Activated T-cell treated with anti-CD3 and anti-CD28 coated beads for 48 hours (primary cell): ENCODE measurements at places on chromosomes 5 and 9.

DNA sequence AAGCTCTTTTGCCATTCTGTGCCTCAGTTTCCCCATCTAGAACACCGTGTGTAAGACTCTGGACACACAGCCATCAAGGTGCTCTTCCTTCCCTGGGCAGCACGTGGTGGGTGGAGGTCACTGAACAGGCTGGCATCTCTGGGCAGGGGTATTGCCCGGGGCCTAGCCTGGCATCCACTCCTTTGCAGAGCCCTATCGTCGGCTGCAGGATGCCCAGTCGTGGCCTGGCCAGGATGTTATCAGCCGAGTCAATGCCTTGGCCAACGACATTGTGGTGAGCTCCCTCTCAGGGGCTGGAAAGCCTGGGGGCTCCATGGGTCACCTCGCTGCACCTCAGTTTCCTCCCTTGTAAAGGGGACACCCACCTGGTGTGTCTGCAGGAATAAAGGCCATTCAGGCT lies 4.0 kb downstream of the ADGRD2 start:
- no peak for DNase-seq

DNA sequence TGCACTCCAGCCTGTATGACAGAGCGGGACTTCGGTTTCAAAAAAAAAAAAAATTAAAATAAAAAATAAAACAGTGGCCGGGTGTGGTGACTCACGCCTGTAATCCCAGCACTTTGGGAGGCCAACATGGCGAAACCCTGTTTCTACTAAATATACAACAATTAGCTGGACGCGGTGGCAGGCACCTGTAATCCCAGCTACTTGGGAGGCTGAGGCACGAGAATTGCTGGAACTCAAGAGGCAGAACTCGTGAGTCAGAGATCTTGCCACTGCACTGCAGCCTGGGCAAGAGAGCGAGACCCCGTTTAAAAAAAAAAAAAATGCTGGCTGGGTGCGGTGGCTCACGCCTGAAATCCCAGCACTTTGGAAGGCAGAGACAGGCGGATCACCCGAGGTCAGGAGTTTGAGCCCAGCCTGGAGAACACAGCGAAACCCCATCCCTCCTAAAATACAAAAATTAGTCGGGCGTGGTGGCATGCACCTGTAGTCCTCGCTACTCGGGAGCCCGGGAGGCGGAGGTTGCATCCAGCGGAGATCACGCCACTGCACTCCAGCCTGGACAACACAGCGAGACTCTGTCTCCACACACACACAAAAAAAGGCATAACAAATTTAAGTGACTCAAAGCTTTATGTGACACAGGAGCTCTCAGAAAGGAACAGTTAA lies 1.5 kb upstream of the NPM1 start:
- no peak for DNase-seq

- DNase-seq, result peak; percentile 4
Observed at GRCh38 chr9:122463828-122464632, 13.7 kb downstream of the OR1J1 start.

DNA sequence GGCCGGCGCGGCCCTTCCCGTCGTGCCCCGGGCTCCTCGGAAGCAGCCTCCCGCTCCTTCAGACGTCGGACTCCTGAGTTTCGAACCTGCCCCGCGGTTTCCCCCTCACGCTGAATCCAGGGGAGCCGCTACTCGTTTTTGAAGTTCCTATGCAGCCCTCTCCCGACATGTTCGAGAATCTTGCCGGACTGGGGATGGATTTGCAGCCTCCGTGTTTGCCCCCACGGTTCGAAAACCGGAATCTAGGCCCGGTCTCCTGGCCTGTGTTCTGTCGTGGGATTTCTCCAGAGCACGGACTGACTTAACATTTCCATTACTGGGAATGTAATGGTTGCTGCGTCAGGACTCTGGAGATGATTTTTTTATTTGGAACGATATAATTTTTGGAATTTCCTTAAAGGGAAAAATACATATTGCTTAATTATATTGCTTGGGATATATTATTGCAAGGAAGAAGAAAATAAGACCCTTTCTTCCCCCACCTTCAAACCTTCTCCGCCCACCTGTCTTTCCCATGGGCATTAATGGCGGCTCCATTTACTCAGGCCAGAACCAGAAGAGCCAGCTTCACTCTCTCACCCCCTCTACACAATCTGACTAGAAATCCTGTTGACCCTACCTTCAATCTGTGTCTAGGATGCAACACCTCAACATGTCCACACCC lies 8.5 kb upstream of the MGAT1 start:
- DNase-seq, result peak; percentile 59

DNA sequence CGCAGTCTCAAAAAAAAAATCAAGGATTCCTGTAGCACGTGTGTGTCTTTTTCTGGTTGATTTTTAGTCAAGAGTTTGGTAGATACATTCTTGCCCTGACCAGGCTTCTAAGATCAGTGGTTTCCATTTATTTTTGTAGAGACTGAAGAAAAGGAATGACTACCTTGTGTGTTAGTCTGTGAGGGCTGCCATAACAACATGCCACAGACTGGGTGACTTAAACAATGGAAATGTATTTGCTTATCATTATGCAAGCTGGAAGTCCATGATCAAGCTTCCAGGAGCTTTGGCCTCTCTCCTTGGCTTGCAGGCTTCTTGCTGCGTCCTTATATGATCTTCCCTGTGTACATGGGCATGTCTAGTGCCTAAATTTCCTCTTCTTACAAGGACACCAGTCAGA lies 127.0 kb downstream of the CCDC192 start:
- no peak for DNase-seq

DNA sequence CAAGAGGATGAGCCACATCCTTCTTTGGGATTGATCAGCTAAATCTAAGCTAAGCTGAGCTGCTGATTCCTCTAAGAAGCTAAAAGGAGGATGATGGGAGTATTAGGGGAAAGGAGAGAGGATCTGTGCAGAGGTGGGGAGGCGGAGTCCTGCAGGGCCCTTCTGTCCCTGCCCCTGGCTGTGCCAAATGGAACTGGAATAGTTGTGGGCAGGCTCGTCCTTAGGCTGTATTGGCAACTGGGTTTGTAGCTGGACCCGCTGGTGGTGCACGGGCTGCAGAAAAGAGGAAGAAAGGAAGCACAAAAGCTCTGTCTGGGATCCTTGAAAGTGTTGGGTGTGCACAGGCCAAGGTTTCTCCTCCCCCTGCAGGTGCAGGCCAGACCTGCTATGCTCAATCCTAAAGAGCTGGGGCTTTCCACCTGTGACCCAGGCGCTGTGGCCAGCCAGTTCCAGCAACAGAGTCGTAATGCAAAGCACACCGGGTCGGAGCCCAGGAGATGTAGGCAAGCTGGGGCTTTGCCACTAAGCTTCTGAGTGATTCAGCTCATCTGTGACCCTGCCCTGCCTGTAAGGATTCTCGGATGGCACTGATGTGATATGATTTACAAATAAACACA lies 9.8 kb downstream of the CLTB start:
- DNase-seq, result no peak

- DNase-seq, result no peak
Observed at GRCh38 chr5:66362687-66363086, 218.6 kb downstream of the SREK1 start.

GRCh38 chr5:1719860-1720259 lies 79.8 kb downstream of the MRPL36 start:
- DNase-seq, result no peak

- DNase-seq, result no peak
Observed at GRCh38 chr5:95667061-95667618, 15.7 kb downstream of the SPATA9 start.

GRCh38 chr9:78235762-78236550 lies at the start of gene CEP78:
Gene CEP78 (plus strand): TSS chr9:78236075. CDS start chr9:78236351, 276 bp downstream.
- peak; percentile 91 for DNase-seq

DNA sequence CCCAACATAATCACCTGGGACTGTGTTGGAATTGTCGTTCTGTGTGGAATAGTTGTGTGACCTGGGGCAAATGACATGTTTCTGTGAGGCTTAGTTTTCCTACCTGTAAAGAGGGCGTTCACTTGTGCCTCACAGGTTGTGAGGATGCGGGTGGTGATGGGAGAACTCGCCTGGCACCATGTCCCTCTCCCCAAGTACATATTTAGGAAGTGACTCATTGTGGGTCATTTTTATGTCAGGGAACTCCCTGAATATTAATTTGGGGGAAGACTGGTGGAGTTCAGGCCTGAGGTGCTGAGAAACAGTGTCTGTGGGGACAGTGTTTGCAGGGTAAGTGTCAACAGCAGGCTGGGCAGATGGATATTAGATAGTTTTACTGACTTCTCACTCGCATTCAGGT lies 144.7 kb downstream of the KDM4C start:
- no peak for DNase-seq

GRCh38 chr9:83266666-83267496 lies 203.9 kb upstream of the RASEF start:
- DNase-seq, result no peak

DNA sequence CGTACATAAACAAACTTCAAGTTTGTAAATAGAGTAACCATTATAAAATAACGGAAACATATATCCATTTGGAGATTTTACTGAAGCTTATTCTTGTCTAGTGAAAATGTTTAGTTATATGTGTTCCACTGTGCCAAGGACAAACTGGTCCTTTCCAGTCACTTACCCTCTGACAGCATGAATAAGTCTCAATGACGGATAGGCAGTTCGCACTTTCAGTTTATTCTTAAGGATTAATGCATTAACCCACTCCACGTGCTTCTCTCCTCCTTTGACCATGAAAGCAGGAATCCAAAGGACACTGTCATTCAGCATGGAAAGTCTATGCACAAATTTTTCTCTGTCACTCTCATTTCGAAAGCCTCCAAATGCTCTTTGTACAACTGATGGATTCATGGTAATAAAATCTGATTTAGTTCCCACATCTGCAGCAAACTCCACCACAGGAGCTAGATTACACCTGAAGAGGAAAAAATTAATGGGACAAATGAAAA lies 47.1 kb downstream of the ST8SIA4 start:
- DNase-seq, result no peak

- DNase-seq, result no peak
Observed at GRCh38 chr5:29296548-29296947, 1896.9 kb upstream of the CDH6 start.

DNA sequence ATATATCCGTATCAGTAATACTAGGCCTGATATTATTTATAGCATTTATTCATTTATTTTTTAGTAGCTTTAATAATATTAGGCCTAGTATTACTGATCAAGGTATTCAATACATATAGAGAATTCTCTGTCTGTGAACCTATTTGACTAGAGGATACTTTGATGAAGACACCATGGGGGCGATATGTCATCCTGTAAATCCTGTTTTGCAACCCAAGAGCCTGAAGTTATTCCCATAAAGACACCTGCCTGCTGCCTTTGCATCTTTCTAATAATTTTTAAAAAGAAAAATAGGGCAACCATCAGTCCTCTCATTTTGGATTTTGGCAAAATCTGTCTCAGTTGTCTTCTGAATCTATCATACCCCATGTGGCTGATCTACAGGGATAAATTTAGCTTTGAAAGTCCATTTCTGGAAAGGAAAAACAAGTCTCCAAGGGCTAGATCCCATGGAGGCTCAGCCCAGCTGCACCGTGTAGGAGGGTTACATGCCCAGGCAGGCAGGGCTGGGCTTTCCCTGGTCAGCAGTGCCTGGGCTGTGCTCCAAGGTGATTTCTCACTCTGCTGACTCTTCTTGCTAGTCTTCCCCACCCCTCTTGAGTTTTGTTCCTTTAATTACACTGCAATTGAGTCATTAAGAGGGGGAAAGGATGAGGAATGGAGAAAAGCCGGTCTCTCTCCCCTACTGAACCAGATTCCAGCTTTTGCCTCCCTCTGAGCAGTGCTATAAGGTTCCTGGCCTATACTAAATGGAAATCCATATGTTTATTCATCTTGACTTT lies 169.0 kb downstream of the TRIM32 start:
- DNase-seq, result no peak

GRCh38 chr5:169197343-169197742 lies 103.6 kb downstream of the SLIT3 start:
- DNase-seq, result no peak

DNA sequence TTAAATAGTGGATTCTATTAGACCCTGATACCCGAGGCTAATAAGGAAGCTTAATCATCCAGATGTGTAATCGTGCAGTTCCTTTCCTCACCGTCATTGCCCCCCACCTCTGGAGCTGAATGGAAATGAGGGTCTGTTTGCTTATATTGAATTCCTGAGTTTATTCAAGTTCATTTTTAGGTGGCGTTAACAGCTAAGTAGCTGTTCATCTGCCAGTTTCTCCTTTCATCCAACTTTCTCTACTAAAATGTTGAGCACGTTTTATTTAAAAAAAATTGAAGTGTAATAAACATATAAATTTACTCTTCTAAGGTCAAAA lies 291.0 kb downstream of the DOCK8 start:
- no peak for DNase-seq

GRCh38 chr5:170704417-170705192 lies 78.9 kb upstream of the GABRP start:
- no peak for DNase-seq

- peak; percentile 5 for DNase-seq
Observed at GRCh38 chr5:35229076-35230037, 930 bp downstream of the PRLR start.

- no peak for DNase-seq
Observed at GRCh38 chr9:92245005-92245797, 48.3 kb downstream of the IARS1 start.

DNA sequence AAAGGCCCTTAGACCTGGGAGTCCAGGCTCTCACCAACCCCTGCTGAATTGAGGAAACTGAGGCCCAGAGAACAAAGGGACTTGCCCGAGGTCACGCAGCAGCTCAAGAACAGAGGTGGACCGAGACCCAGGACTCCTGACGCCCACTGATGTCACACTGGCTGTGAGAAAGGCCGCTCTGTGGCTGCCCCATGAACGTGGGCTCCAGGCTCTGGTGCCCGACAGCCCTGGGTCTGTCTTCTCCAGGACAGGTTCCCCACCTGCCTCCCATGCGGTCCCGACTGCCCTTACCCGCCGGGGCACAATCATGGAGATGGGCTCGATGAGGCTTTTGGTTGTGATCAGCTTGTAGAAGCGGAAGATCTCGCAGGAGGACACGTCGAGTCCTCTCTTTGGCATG lies 9.3 kb upstream of the TRIM14 start:
- no peak for DNase-seq

- DNase-seq, result no peak
Observed at GRCh38 chr5:7856855-7857254, 5.9 kb upstream of the CFAP90 start.

DNA sequence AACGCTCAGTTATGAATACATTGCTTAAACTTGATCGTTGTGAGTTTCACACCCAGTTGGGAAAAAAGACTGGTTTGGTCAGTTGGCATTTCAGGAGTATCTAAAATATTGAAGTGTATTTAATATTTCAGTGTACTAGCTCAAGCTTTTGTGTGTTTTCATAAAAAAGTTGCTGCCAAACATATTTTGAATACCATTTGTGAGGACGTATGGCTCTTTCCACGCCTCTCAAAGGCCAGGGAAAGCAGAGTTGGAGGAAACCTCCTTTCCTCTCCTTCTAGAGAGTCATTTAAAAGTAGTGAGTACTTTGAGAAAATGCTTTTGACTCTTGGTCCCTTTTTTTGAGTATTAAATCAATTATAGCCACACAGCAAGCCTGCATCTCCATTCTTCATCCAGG lies 43.2 kb upstream of the ANKRD33B start:
- DNase-seq, result no peak
